ENCODE measurements at places on chromosomes 3 and 15.

DNA sequence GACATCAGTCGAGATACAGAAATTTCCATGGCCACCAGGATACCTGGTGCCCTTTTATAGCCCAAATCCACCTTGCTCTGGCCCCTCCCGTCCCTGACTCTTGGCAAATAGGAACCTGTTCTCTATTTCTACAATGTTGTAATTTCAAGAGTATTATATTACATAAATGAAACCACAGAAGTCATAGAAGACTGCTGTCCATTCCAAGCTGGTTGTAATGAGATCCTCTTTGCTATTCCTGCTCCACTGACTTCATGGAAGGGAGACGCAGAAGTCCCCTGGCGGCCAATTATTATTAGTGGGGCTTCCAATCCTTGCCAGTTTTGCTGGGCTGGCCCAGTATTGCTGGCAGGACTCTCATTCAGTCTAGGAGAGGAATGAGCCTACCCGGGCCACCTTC is 26.6 kb downstream of the DCP1A start:
- no peak for DNase-seq

- no peak for DNase-seq
Observed at GRCh38 chr3:24929521-24929920, 434.9 kb upstream of the THRB start.

DNA sequence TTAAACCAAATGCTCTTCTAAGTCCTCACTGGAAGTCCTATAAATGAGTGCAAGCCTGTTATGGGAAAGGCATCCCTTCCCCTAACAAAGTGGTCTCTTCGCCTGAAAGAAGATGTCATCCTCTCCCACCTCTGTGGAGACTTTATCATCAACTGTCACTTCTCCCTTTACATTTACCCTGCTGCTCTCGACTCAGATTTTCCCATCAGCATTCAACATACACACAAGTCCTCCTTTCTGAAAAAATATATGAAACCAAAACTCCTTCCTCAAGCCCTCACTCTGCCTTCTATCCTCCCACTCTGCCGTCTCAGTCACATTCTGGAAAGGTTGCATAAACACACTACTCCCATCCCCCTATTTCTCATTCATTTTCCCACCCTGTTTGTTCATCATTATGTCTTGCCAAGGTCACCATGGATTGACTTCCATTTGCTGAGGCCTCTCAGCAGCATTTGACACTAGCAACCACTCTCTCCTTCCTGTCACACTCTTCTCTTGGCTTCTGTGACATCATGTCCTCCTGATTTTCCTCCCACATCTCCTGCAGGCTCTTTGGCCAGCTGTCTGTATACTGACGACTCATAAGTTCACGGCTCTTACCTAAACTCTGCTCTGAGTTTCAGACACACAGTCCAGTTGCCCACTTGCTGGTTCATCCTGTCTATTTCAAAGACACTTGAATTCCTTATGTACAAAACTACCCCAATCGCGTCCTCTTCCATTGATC is 70.3 kb upstream of the SMAD3 start:
- peak; percentile 29 for DNase-seq

DNA sequence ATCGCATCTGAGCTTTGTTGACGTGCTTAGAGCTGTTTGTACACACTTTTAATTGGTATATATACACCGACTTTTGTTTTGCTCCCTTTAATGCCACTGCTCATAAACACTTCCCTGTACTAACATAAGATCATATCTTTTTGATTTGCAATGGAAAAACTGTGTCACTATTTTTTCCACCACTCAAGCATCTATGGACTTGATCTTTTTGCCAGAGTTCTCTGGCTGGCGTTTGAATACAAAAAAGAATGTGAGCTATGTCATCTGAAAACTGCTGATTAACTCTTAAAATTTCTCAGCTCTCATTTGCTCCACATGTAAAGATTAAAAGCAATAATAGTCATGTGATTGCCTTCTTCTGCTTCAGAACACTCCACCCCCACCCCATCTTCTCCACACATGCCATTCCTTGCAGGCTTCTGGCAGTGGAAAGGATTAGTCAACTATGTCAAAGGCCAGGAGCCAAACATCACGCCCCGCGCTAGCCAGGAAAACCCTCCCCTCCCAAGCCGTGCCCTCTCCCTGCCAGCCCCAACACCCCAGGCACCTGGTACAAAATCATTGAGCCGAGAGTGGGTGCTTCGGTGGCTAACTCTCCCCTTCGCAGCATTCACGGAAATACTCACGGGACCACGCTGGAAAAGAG is 123.4 kb upstream of the MEF2A start:
- DNase-seq = peak; percentile 97

- no peak for DNase-seq
Observed at GRCh38 chr3:27290760-27291159, 78.4 kb downstream of the NEK10 start.

DNA sequence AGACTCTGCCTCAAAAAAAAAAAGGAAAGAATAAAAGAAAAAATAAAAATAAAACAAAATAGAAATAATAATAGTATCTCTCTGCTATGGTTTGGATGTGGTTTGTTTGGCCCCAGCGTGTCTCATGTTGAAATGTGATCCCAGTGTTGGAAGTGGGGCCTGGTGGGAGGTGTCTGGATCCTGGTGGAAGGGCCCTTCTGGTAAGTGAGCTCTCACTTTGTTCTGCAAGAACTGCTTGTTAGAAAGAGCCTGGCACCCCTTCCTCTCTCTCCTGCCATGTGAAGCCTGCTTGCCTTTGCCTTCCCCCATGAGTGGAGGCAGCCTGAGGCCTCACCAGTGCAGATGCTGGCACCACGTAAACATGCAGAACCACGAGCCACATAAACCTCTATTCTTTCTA is 26.3 kb downstream of the TMEM44 start:
- no peak for DNase-seq

GRCh38 chr3:169929830-169930519 is 18.6 kb downstream of the SAMD7 start:
- no peak for DNase-seq

DNA sequence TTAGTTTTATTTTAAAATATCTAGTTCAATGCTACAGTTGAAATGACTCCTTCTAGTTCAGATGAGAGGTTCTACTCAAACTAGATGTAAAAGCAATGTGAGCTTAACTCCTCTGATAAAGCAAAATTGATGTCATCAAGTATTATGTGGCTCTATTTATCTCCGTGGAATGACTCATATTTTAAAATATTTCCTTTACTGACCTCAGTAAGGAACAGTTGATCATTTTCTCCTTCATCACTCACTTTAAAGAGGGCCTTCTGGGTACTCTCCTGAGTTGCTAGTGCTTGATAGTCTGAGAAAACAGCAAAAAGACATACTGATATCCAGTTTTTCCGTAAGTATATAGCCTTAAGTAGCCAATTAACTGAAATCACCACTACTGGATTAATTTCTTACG is 1099.3 kb downstream of the ROBO2 start:
- peak; percentile 56 for DNase-seq

GRCh38 chr15:35491999-35492398 is 54.0 kb downstream of the DPH6 start:
- no peak for DNase-seq

DNA sequence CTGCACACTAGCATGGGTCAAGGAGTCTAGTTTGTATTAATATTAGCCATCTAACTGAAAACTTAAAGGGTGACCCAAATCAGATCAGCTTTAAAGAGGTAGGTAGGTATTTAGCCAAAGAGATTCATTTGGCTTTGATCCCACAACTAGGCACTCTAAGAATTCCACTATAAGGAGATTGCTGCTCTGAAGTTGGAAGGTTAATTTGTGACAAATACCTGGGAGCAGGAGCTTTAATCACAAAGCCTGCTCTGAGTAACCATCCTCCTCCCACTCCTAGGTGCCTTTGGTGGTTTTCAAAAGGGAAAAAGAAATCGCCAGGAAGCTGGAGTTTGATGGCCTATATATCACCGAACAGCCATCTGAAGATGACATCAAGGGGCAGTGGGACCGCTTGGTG is 120.3 kb upstream of the CHRM5 start:
- DNase-seq = no peak

GRCh38 chr3:82581350-82581749 is 819.9 kb upstream of the GBE1 start:
- no peak for DNase-seq

GRCh38 chr3:88101142-88101541 is 42.1 kb downstream of the ZNF654 start:
- DNase-seq = peak; percentile 28

DNA sequence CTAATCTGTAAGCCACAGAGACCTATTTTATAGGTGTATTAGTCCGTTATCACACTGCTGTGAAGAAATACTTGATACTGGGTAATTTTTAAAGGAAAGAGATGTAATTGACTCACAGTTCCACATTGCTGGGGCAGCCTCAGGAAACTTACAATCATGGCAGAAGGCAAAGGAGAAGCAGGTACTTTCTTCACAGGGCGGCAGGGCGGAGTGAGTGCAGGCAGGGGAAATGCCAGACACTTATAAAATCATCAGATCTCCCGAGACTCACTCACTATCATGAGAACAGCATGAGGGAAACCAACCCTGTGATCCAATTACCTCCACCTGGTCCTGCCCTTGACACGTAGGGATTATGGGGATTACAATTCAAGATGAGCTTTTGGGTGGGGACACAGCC is 108.7 kb downstream of the GALK2 start:
- DNase-seq = no peak

GRCh38 chr3:60219501-60219900 is 1031.8 kb downstream of the FHIT start:
- DNase-seq = no peak

GRCh38 chr3:111311126-111311525 is 230.9 kb upstream of the CD96 start:
- DNase-seq = no peak

DNA sequence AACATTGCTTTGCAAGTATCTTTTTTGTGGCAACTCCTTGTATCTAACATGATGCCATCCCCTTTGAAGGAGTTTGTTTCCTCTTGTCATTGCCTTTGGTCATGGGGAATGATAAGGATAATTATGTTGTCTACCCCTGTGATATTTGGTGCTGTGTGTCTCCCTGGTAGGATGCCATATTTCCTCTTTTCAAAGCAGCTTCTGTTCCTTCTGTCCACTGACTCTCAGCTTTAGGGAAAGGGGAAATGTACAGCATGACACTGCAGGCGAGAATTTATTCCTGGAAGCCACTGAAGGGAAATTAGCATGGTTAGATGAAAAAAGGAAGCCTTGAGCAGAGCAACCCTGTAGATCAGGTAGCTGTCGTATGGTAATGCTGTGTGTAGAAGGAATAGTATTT is 576.7 kb downstream of the CADM2 start:
- no peak for DNase-seq

DNA sequence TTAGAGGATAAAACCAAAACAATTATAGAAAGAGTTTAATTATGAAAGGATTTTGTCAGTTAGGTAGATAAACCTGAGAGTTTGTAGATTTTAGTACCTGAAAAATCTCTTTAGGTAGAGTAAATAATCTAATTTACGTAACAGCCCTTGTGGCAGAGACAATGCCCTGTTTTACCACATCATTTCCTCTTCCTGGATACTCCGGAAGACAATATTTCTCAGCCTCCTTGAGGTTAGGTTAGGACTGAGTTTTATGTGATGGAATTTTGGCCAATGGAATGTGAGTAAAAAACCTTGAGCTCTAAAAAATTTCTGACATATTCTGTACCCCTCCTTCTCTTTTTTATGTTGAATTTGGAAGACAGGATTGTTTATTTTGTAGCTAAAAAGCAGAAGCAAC is 50.7 kb upstream of the TPRG1 start:
- peak; percentile 12 for DNase-seq

DNA sequence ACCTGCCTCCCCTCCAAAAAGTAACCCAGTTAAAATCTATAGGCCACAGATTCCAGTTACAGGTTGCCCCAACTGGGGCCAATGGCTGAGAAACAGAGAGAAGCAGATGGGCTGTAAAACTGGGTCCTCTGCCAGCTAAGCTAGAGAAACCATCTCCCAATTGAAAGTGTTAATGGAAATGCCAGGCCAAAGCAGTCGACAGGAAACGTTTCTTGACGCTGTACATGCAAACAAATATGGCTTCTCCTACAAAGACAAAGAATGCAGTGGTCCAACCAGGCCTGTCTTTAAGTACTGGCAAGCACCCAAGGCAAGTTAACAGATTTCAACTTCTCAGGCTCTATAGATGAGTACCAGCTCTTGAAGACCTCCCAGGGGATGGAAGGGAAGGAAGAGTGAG is 71.3 kb downstream of the MAGI1 start:
- DNase-seq = no peak
